B cell (primary cell): ENCODE measurements at places on chromosomes 2 and 18.
A peak's percentile ranks its signal among the peaks of the same experiment; 100 is the strongest.

GRCh38 chr2:230778350-230779063 is 65.9 kb downstream of the CAB39 start:
- DNase-seq, result no peak

DNA sequence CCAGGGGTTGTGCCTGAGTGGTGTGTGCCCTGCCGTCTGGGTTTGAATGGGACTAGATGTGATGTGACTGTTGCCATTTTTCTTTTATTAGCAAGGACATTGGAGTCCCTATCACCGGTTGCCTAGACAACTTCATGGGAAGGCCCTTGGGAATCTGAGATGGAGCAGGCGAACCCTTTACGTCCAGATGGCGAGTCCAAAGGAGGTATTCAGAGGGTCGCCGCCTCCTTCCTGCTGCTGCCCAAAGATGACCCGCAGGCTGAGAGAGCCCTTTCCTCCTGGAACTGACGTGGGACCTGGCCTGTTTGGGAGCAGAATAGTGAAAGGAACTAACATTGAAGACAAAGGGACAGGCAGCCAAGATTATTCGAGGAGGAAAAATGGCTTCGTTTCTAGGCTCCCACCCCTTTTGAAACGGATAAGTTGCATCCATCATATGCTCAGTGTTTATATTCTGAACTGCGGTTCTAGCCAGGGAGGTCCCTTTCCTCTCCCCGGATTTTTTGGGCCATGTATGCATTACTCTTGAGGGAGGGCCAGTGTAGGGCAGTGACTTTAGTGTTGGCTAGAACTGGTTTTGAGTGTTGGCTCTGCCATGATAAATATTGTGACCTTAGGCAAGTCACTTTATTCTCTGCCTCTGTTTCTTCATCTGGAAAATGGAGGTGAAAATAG is 673 bp downstream of the CENPO start:
- no peak for DNase-seq

DNA sequence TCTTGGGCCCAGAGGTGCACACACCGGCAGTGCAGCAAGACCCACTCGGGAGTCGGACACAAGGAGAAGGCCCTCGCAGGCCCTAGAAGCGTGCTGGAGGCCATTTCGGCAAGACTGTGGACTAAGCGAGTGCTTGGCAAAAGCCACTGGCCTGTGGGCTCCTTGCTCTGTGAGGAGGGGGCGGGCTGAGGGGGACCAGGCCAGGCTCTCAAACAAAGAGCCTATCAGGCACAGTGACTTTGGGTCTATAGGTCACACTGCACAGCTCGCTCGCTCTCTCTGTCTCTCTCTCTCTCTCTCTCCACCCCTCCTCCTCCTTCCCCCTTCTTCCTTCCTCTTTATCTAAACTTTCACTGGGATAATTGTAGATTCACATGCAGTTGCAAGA is 23.6 kb upstream of the ZCCHC2 start:
- no peak for DNase-seq

- no peak for DNase-seq
These were observed 57.0 kb downstream of the FAM178B start for GRCh38 chr2:96929245-96929925.

DNA sequence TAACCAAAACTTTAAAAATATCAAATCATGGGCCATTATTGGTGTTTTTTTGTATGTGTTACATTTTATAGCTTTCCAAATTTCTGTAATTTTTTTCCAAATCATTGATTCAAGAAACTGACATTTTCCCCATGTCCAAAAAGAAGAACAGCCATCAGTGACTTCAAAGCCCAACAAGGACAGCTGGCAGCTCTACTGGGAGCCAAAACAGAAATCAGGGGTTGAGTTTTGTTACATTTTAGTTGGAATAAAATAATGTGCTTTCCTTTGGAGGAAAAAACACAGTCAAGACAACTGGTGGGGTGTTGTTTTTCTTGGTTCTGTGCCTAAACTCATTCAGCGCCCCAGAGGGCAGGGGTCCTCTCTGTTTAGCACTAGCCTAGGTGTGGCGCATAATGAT is 23.8 kb downstream of the AKAIN1 start:
- no peak for DNase-seq

DNA sequence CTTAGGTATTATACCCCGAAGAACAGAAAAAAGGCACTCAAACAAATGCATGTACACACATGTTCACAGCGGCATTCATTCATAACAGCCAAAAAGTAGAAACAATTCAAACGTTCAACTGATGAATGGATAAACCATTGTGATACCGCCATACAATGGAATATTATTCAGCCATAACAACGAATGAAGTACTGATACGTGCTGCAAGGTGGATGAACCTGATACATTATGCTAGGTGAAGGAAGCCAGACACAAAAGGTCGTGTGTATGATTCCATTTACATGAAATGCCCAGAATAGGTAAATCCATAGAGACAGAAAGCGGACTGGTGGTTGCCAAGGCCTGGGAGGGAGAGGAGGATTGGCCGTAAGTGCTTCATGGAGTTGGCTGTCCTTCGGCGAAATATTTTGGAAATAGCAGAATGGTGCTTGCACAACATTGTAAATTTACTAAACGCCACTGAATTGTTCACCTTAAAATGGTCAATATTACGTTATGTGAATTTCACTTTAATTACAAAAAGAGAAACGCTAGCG is 750 bp upstream of the RMP24 start:
- DNase-seq, result no peak

GRCh38 chr18:62844850-62845643 is 129.7 kb downstream of the PHLPP1 start:
- no peak for DNase-seq

DNA sequence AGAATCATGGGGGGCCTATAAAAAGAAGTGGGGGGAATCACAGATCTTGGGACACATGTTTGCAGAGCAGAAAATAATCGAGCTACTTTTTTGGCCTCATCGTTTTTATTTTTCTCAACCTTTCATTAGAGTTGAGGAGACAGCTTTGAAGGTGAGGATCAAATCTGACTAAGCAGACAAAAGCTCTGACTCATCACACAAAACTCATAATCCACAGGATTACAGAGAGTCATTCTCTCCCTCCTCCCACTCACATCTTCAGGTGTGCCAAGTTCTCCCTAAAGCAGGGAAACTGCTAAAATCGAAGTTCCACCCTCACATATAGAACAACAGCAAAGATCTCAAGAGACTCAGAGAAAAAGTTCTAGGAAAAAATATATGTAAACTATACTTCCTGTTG is 15.6 kb downstream of the BAZ2B start:
- DNase-seq, result no peak

DNA sequence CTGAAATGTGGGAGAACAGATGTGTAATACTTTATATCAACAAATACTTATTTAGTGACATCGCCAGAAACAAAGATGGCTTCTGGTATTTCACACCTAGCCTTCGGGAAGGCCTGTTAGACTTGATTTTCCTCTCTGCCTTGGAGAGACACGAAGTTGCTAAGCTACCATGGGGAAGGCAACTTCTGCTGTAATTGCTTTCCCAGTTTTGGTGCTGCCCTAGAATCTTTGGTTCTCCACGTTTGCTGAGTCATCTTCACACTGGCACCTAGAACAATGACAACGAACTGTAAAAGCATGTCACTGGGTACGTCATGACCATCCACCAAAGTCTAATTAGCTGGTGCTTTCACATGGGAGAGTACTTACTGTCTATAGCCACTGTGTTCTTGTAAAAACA is 58.7 kb upstream of the ACTR3 start:
- no peak for DNase-seq

DNA sequence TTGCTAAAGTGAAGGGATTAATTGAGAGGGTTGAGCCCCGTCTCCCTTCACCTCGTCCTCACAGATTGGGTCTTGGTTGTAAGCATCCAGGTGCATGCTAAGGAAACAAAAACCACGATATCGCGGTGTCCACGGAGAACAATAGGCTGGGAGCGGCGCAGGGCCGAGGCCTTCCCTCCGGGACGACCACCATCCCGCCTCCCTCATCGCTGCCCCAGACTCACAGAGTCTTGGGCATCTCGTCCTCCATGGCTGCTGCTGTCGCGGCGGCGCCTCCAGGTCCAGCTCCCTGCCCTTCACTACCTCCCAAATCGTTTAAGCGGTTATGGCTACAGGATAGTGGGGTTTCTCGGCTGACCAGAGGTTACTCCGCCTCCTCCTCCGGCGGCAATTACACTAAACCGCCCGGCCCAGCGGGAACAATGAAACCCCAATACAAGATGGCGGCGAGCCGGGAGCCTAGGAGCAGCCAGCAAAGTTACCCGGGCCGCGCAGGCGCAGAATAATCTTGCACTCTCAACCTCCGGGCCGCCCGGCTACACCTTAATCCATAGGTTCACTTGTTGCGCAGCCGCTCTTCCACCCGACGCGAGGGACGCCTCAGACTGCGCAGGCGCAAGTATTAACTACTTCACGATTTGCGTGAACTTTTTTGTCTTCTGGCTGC is at the start of gene TIA1:
Gene TIA1, minus strand, starts transcription at position 448 of the 667 bp plus-strand sequence. Its CDS starts 198 bp downstream, at position 250.
- DNase-seq, result peak; percentile 99

- DNase-seq, result no peak
These were observed 268.1 kb upstream of the ATP5MC3 start for GRCh38 chr2:175449616-175450015.

- no peak for DNase-seq
These were observed 210.3 kb downstream of the TMX3 start for GRCh38 chr18:68504441-68505177.

- no peak for DNase-seq
These were observed 328.8 kb upstream of the GCFC2 start for GRCh38 chr2:76039505-76039904.

DNA sequence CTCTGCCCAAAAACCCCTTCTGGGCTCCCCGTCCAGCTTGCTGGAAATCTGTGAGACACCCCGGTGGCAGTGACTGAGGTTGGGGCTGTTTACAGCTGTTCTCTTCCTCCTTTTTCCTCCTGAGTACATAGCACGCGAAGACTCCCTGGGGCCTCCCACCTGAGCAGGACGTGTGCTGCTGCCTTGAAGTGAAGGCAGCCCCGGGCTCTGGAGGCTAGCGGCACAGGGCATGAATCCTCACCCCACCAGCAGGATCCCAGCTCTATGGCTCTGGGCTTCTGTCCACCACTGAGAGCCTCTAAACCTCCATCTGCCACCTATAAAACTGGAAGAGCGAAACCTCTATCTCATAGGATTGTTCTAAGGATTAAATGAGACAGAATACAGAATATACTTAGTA is 182.5 kb downstream of the TMEM163 start:
- no peak for DNase-seq

GRCh38 chr2:99631700-99632099 is 141.9 kb upstream of the REV1 start:
- DNase-seq, result no peak

DNA sequence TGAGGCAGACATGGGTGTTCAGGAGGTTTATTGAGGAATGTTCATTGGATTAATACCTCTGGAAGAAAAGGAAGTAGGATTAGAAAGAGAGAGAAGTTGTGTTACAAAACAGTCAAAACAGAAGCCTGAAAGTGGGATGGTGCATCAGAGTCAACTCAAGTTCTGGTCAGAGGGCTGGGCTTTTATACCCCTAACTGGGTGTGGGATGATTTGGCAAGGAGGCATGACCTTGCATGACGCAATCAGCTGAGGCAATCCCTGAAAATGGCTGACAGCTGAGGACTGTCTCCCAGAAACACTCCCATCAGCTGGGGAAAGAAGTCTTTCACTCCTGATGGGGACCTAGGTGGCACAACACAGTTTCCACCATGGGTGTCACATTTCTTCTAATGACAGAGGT is 818.2 kb downstream of the SATB2 start:
- DNase-seq, result no peak

DNA sequence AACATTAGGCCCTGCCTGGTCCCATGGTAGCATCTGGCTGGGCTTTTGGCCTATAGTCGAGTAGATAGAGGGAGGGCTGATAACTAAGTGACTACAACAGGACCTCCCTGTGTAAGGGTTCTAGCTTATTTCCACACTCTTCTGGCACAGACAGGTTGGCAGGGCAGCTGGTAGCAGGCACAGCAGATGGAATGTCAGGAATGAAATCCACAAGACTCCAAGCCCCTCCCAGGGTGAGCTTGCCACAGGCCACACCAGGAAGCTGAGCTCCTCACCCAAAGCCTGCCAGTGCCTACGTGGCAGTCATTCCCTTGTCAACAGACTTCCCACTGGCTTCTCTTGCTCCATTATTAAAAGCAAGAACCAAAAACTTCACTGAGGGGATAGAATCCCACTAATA is 20.7 kb upstream of the C1QL2 start:
- no peak for DNase-seq

- DNase-seq, result no peak
These were observed 31.9 kb downstream of the BMP10 start for GRCh38 chr2:68839260-68839833.

DNA sequence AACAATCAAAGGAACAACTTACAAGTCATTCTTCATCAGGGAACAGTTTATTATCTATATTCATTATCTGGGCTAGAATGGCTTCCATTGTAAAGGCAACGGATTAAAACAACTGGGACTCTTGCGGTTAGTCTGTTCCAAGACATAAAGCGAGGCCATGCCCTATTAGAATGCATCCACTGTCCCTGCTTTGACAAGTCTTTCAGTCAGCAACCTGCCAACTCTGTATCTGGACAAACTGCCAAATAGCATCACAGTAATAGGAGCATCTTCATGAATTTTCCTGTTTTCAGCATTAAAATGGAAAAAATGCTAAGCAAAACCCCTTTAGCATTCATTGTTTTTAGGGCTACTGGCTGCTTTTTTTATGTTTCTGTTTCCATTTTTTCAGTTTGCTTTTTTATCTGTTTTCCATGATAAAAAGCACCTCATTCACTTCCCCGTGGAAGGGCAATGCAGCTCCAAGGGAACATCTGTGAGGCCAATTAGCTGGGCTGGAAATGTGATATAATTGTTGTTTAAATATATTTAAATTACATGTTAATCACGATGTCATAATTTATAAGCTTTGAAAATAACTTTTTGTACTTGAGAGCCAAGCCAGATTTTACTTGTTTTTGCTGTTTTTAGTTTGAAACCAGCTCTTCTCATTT is 834.3 kb downstream of the CPS1 start:
- DNase-seq, result no peak

- no peak for DNase-seq
These were observed 64.1 kb upstream of the MEIS1 start for GRCh38 chr2:66370824-66371223.

DNA sequence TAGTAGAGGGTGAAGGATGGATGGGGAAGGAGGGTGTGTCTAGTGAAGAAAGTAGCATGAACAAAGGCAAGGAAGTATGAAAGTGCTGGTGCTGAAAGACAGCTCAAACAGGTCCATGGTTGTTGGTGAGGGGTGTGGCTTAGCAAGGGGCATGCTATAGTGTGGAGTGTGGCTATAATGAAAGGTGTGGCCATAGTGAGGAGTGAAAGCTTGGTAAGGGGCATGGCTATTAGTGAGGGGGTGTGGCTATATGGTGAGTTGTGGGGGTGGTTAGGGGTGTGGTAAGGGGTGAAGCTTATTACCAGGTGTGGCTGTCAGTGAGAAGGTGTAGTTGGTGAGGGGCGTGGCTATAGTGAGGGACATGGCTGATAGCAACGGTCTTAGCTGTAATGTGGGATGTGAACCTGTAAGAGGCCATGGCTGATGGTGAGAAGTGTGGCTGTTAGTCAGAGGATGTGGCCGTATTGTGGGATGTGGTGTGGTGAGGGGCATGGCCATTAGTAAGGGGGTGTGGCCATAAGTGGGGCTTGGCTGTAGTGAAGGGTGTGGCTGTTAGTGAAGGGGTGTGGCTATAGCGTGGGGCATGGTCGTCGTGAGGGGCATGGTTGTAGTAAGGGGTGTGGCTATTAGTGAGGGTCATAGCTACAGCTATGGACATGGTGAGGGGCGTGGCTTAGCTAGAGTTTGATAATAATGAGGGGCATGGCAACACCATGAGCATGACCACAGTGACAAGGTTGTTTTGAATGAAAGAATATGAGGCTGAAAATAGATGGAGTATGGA is 549.6 kb downstream of the FBXO15 start:
- no peak for DNase-seq
